ENCODE measurements at places on chromosomes 2 and 18.

GRCh38 chr2:170092436-170093060 lies 85.4 kb upstream of the MYO3B start:
- DNase-seq, result no peak

- no peak for DNase-seq
Observed at GRCh38 chr2:233025706-233026105, 6.8 kb upstream of the NEU2 start.

GRCh38 chr2:124402274-124402673 lies 377.2 kb downstream of the CNTNAP5 start:
- no peak for DNase-seq

GRCh38 chr2:95079199-95079683 lies 42.4 kb downstream of the MRPS5 start:
- no peak for DNase-seq

DNA sequence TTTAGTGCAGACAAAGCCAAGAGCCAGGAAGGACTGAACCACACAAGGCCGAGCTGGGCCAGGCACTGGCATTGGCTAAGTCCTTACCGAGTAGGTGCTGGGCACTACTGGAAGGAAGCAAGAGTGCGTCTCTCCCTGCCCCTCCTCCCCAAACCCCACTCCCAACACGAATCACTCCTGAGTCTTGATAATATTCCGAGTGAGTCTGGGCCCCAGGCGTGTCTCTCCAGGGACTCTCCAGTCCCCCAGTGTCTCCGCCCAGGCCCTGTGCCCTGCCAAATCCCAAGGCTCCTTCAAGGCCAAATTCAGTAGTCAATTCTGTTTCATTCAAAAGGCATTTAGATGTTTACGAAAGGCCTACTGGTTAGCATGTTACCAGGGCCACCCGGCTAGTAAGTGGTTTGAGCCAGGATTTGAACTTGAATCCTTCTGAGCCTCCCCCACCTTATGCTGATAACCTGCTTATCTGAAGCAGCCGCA lies 82.8 kb downstream of the GLI2 start:
- no peak for DNase-seq

Data from cerebellar cortex (tissue), 1 donor.